ENCODE measurements at places on chromosomes 7 and 10. TPM values are rescaled to one million over a fixed set of nuclear protein-coding genes. Genes with fewer than 3 reads are reported as not detected.
A peak's percentile ranks its signal among the peaks of the same experiment; 100 is the strongest.

GNGT1 gene
- total RNA-seq: not detected

TET1 gene
- total RNA-seq: 3.8 TPM

COPS6 gene
- total RNA-seq: 34.2 TPM

RPEL1 gene
- total RNA-seq: not detected

DNA sequence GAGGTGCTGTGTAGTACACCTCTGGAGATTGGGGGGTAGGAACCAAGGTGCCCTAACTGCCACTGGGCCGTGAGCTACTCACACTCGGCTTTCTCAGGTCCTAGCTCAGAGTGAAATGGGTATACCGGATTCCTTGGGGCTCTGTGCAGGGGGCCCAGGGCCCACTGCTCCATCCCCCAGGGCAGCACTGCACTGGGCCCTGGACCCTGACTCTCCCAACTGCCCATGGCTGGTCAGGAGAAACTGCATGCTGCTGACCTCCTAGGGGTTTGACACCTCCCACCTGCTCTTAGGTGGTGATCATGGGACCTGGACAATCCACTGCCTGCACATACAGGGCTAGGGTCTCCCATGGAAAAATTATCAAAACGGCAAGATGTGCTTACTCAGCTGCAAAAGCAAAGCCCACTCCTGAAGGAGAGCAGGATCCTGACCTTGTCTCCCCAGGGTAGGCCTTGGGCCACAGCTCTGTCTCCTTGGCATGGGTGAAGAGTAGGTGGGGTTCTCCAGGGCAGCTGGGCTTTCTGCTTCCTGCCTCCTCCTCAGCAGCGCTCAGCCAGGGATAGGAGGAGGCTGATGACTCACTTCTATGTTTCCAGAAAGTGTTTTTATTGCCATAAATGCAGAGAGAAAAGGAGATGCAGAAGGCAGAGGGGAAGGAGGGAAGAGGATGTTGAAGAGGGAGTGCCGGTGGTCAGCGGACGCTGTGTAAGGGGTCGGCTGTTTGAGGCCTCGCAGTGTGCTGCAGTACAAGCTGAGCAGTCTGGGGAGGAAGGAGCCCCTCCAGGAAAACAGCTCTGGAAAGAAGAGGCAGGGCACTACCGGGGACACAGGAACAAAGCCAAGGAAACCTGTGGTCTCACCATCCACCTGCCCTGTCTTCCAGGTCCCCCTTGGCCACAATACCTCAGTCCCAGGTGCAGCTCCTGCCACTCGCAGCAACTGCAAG is 107.8 kb downstream of the ARHGAP22 start:
- peak; percentile 57 for DNase-seq

DNA sequence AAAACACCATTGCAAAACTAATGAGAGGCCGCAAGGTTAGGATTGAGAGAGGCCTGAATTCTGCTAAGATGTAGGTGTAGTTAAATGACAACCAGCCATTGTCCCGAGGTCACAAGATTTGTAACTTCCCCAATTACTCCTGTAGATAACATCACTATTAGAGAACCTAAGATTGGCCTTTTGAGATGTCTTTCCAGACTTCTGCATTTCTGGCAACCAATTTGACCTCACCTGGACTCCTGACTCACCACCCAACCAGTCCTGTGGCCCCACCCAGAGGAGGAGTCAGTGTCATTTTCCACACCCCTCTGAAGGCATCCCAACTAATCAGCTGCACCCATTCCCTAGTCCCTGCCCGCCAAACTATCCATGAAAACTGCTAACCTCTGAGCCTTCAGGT is 115.7 kb downstream of the PRKAG2 start:
- DNase-seq: no peak

GRCh38 chr7:40403703-40404476 is 269.1 kb downstream of the SUGCT start:
- no peak for DNase-seq

DNA sequence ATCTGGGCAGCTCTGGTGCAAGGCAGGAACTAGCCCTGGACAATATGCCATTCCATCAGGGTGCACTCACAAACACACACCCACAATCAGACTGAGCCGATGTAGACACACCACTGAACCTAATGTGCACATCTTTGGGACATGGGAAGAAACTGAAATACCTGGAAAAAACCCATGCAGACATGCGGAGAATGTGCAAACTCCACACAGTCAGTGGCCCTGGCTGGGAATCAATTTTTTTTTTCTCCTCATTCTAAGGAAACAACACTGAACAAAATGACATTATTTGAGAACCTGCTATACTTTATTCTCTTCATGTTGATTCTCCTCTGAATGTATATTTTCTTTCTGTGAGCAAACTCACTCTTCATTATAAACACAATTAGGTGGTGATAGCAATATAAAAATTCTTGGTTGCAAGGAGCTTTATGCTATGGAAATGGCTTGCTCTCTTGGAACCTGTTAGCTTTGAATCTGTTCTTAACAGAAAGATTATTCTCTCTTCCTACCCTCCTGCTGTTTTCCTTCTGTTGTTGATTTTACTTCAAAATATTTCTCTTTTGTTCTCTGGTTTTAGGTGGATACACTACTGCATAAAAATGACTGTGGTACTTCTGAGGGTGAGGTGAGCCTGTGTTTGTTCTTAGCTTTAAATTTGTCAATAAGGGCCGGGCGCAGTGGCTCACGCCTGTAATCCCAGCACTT is 33.0 kb upstream of the MICU1 start:
- DNase-seq: no peak

- DNase-seq: peak; percentile 40
These were observed 289.8 kb upstream of the KLF6 start for GRCh38 chr10:4074545-4075407.
